Prostate gland (tissue), 2 donors: ENCODE measurements at places on chromosomes 11 and 22.
A peak's percentile ranks its signal among the peaks of the same experiment; 100 is the strongest.

GRCh38 chr22:47095395-47096122 is 333.1 kb downstream of the TBC1D22A start:
- DNase-seq = no peak

DNA sequence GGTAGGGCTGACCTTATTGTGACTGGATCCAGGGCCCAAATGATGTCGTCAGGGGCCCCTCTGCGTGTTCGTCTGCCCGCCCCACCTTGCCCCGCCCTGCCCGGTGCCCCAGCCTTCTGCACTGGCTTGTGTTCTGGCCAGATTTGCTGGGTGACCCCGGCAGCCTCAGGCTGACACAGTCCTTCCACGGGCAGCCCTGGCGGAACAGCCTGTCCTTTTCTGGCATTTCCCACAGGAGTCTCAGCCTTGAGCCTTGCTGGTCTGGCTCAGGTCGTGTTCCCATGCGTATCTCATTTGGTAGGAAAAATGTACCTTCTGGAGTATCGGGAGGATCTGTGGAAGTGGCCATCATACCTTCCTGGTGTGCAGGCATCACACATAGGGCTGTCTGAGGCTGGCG is 31.0 kb downstream of the IGHMBP2 start:
- no peak for DNase-seq

DNA sequence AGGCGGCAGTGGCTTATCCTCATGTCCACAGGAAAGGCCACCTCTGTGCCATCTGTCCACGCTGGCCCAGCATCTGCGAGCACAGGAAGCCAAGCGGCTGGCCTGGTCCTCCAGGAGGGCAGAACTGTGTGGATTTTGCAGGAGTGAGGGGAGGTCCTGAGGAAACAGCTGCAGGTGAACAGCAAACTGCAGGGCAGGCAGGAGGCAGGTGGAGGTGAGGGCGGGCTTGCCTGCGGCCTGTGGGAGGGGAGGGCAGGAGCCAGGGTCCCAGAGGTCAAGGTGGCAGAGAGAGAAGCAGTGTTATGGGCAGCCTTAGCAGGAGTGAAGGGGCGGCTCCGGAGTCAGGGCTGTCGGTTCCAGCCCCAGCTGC is 369.7 kb downstream of the SHANK2 start:
- no peak for DNase-seq

DNA sequence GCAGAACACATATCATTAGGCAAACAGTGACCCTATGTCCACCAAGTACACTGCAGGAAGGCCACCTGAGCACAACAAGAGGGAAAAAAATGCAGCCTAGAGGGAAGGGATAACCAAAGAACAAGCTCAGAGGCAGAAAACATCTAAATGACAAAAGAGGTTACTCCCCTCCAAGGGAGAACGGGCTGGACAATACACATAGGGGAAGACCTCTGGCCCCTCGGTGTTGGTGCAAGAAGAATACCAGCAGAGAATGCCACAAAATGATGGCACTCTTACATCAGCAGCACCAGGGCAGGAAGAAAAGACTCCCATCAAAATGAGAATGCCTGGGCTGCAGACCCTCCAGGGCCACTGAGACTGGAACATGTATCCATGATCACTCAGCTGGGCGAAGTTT is 66.6 kb upstream of the OPCML start:
- DNase-seq = no peak

DNA sequence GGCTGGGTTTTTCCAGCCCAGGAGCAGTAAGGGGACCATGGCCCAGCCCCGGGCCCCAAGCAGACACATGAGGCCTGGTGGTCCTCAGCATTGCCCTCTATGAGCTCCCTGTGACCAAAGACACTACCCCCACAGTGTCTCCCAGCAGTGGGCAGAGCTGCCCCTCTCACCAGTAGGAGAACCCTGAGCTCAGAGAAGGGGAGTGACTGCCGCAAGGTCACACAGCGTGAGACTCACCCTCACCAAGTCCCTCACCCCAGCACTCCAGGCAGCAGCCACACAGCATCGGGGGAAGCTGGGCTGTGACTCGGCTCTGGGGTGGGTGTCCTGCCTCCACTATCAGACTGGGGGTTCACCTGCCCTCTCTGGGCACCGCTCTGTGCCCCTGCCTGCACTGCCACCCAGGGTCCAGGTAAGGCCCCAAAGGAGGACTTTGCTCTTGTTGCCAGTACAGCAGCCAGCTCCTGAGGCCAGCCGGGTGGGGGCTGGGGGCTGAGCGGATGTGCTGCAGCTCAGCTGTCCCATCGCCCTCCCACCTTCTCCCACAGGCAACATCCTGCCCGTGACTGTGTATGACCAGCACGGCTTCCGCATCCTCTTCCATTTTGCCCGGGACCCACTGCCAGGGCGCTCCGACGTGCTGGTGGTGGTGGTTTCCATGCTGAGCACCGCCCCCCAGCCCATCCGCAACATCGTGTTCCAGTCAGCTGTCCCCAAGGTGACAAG is 7.9 kb upstream of the SH3BP1 start:
- DNase-seq = no peak

GRCh38 chr11:129814244-129815014 is 1.2 kb upstream of the TMEM45B start:
- no peak for DNase-seq

GRCh38 chr22:37802310-37803194 is 5.2 kb upstream of the GCAT start:
- no peak for DNase-seq

DNA sequence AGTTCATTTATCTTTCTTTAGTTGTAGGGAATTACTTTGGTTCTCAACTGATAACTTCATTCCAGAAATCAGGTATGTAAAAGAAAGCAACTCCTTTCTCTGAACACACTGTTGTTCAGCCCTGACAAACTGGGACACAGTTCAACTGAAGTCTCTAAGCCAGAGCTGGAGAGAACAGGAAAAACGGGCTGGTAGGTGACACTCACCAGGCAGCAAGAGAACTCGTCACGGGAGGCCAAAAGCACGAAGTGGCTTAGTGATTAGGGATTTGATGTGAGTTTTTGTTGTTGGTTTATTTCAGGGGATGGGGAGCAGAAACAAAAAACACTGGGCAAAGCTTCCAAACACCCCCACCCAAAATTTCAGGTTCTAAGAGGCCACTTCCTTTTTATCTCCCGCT is 54.1 kb downstream of the MYH9 start:
- peak; percentile 89 for DNase-seq

- DNase-seq = peak; percentile 63
These were observed 2.3 kb downstream of the ADORA2A start for GRCh38 chr22:24429411-24430365.

- no peak for DNase-seq
These were observed 668.9 kb downstream of the METTL15 start for GRCh38 chr11:28777126-28777525.

- no peak for DNase-seq
These were observed 34.2 kb downstream of the TBC1D22A start for GRCh38 chr22:46796566-46797195.

DNA sequence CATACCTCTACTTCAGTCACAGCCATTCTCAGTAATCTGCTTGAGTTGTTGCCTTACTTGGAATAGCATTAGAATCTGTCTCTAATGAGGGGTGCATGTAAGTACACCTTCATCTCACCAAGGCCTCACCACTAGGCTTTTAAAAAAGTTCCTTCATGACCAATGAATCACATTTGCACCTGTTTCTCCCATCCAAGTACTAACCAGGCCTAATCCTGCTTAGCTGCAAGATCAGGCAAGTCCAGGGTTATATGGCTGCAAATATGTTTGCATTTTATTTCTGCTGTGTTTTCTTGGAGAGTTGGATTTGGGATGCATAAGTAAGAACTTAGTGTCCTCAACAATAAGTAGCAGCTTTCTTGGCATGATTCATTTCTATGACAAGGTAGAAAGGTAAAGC is 66.9 kb downstream of the BBOX1 start:
- DNase-seq = no peak

DNA sequence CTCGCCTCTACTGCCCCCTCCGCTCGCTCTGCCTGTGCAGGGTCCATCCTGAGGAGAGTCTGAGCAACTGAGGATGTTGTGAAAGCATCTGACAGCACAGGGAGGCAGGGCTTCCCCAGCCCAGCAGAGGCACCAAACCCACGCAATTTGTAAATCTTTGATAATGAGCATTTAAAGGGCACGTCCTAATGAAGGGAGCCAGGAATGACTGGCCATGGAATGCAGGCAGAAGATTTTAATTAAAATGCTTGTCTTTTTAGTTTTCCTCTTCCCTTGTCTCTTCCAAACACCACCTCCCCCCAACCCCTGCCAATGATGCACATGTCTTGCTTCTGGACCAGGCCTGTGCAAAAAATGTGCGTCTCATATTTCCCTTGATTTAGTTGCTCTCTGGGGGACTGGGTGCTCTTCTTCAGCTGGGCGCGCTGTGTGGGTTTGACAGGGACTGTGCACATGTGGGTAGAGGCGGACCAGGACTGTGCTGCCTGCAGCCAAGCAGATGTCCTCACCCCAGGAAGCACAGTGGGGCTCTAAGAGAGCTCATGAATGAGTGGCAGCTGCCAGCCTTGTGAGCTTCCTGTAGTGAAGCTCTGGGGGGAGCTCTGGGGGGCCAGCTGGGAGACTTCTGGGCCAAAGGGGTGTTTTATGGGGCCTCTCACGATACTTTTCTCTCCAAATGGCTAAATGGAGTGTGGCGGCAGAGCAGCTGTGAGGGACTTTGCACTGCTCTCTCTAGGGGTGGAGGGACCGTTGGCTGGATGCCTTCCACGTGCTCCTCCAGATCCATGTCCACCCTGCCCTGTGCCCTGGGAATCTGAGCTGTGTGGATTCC is 273.5 kb downstream of the ST3GAL4 start:
- no peak for DNase-seq

GRCh38 chr11:69828276-69828970 is 9.2 kb upstream of the FGF3 start:
- DNase-seq = no peak

GRCh38 chr22:19398206-19398605 is 33.3 kb downstream of the HIRA start:
- no peak for DNase-seq

DNA sequence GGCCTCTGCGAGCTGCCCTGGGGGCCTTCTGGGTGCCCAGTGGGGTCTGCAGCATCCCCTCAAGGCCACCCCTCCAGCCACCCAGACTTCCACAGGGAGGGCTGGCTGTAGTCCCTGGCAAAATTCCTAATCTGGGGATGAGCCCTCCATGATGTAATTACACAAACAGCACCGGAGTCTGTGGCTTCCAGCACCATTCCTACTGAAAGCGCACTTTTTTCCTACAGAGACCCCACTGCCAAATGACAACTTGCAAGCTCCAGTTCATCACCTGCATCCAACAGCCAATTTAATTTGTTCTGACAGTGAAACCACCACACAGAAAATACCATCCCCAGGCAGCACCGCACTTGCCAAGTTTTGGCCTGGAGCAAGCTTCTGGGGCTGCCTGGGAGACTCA is 70.4 kb downstream of the TRMU start:
- DNase-seq = no peak

- no peak for DNase-seq
These were observed 99.3 kb upstream of the SYT13 start for GRCh38 chr11:45385423-45385822.

- DNase-seq = no peak
These were observed 35.5 kb upstream of the RASL10A start for GRCh38 chr22:29351042-29351441.

- DNase-seq = no peak
These were observed 106.6 kb downstream of the DYNC2H1 start for GRCh38 chr11:103215812-103216211.

DNA sequence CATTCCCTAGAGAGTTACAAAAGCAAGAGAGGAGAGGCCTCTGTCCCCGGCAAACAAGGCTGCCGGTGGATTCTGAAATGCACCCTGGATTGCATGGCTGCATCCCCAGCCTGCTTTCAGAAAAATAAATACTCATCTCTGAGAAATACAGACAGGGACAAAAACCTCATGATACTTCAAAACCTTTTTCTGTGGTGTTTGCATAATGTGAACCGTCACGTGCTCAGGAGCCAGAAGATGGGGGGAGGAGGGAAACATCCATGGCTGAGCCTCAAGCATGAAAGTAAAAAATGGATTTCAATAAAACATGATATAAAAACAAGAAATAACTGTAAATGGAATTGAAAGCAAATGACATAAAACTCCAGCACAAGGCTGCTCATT is 198.5 kb upstream of the NCAM1 start:
- no peak for DNase-seq

DNA sequence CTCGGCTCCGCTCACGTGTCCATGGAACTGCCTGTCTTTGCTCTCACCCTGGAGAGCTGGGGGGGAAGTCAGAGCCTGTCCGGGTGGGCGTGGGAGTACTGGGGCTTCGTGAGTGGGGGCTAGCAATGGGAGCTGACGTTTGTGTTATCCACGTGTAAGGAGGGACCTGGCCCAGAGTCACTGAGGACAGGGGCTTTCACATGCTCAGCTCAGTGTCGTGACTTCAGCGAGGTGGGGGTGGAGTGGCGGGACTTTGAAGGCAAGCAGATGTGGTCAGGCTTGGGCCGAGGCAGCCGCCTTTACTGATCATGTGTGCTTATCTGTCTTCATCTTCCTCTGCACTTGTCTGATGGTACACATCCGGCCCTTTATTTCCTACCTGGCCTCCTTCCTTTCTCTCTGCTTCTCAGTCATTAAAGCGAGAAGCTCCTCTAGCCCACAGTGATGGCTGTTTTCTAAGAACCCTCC is 113.1 kb upstream of the NNMT start:
- no peak for DNase-seq
